Thoracic aorta (tissue), 2 donors: ENCODE measurements at places on chromosomes 5 and 9.

- no peaks in the 10 kb centered on the region for H3K27me3 ChIP-seq
- H3K27ac ChIP-seq: no peak overlapping the region
- no peak overlapping the region for H3K4me3 ChIP-seq
- DNase-seq: no peak
These were observed 1.7 kb downstream of the CAMK4 start for GRCh38 chr5:111225926-111226325.

GRCh38 chr9:123893831-123894460 is 36.0 kb downstream of the DENND1A start:
- no peak for DNase-seq
- H3K27me3 ChIP-seq: no peaks in the 10 kb centered on the region
- no peaks in the 10 kb centered on the region for H3K36me3 ChIP-seq
- H3K4me1 ChIP-seq: no peaks in the 10 kb centered on the region

- no peak overlapping the region for H3K4me3 ChIP-seq
- no peaks in the 10 kb centered on the region for H3K36me3 ChIP-seq
- DNase-seq: no peak
- H3K27me3 ChIP-seq: no peaks in the 10 kb centered on the region
- H3K4me1 ChIP-seq: peaks cover 48% of the 10 kb centered on the region
These were observed 10.5 kb downstream of the GLRX start for GRCh38 chr5:95812074-95812471.

DNA sequence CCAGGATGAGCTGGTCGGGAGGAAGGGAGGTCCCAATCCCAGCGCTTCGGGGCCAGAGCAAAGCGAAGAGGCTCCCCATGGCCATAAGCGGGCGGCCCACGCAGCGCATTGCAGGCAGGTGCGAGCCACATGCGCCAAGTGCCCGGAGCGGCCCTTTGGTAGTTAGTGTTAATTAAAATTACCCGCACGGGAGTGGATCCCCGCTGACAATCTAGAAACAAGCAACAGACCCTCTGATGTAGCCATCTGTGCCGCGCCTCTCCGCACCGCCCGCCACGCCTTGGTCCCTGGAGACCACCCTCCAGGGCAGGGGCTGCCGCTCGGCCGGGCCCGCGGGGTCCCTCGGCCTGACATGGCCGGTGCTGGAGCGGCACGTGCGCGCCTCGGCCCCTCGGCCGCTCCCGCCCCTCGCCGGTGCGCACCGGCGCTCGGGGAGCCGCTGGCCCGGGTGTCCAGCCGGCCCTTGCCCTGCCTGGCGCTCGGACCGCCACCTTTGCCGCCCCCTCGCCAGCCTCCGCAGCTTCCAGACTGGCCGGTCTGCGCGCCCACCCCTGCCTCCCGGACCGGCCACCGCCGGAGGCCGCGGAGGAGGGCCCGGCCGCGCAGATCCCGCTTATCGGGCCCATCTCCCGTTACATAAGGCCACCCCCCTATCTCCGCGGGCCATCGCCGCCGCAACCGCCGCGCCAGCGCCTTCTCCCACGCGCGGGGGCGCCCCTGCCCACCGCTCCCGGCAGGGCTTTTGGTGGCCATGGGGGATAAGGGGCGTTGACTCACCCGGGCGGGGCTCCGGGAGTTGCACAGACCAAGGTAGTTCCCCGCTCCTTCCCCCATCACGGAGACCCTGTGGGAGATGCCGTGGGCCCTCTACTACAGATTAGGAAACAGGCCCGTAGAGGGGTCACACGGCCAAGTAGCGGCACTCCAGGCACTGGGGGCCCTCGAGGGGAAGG is 1.9 kb upstream of the IL13 start:
- no peak for DNase-seq
- H3K36me3 ChIP-seq: no peaks in the 10 kb centered on the region

- no peaks in the 10 kb centered on the region for H3K27me3 ChIP-seq
- no peaks in the 10 kb centered on the region for H3K36me3 ChIP-seq
- no peak overlapping the region for H3K27ac ChIP-seq
- no peaks in the 10 kb centered on the region for H3K4me1 ChIP-seq
- no peak overlapping the region for H3K4me3 ChIP-seq
- no peak for DNase-seq
These were observed 3.9 kb downstream of the FCN2 start for GRCh38 chr9:134884492-134884891.

- peaks cover 18% of the 10 kb centered on the region for H3K36me3 ChIP-seq
- H3K4me3 ChIP-seq: no peak overlapping the region
- H3K27me3 ChIP-seq: no peaks in the 10 kb centered on the region
- DNase-seq: no peak
- H3K4me1 ChIP-seq: peaks cover 20% of the 10 kb centered on the region
These were observed 4.9 kb downstream of the TOMM5 start for GRCh38 chr9:37587521-37587920.

GRCh38 chr5:123561230-123561629 is 49.3 kb downstream of the CSNK1G3 start:
- no peak overlapping the region for H3K4me3 ChIP-seq
- DNase-seq: no peak
- H3K27me3 ChIP-seq: no peaks in the 10 kb centered on the region
- H3K27ac ChIP-seq: no peak overlapping the region
- no peaks in the 10 kb centered on the region for H3K4me1 ChIP-seq

DNA sequence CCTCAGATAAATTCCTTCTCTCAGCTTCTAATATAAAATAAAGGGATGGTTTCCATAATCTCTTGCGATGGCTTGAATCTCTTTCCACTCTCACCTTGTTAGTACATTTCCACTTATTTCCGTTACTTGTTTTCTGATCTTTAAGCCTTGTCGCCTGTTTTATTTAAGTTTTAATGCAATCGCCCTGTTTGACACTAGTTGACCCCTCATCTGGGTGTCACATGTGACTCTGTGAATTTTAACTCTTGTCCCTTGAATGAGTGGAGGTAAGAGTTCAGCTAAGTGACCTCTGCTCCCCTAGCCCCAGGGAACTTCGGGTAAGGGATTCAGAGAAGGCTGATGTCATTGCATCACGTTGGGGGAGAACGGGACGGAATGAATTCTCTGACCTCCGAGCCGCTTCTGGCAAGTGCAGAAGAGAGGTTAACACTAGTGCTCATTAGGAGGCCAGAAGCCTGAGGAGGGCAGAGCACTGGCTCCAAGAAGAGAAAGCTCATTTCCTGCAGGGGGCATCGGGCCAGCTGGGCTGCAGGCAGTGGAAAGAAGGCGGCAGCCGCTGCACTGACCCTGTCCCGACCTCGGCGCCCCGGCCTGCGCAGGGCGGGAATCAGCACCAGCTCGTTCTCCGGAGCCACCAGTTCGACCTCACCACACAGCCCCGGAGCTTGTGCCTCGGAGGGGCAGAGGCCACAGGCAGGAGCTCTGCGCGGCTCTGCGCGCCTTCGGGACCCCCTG is 569 bp downstream of the HINT2 start:
- peak overlapping the region; percentile 88 for H3K27ac ChIP-seq
- peaks cover 16% of the 10 kb centered on the region for H3K4me1 ChIP-seq
- H3K27me3 ChIP-seq: no peaks in the 10 kb centered on the region
- H3K36me3 ChIP-seq: peaks cover 2% of the 10 kb centered on the region
- peak overlapping the region; percentile 85 for H3K4me3 ChIP-seq

DNA sequence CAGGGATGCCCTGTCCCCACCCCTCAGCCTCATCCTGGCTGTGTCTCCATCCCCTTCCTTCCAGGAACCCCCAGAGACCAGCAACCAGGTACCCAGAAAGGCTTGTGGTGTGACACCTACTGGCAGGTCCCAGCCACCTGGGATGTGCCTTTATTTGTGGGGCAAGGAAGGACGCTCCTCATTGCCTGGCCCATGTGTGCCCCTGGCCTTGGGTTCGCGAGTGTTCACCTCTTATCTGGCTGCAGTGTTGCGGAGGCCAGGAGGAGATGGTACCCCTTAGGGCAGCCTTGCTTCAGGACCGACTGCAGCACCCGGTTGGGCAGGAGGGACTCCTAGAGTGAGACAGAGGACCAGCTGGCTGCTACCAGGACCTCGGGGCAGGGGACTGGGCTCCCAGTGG is 8.8 kb downstream of the C9orf50 start:
- H3K27me3 ChIP-seq: no peaks in the 10 kb centered on the region
- DNase-seq: no peak
- no peak overlapping the region for H3K4me3 ChIP-seq
- H3K4me1 ChIP-seq: peaks cover 23% of the 10 kb centered on the region
- no peak overlapping the region for H3K27ac ChIP-seq
- H3K36me3 ChIP-seq: no peaks in the 10 kb centered on the region

GRCh38 chr9:18350036-18350435 is 123.9 kb upstream of the ADAMTSL1 start:
- no peak for DNase-seq
- no peak overlapping the region for H3K4me3 ChIP-seq
- no peak overlapping the region for H3K27ac ChIP-seq
- peaks cover 10% of the 10 kb centered on the region for H3K4me1 ChIP-seq
- H3K27me3 ChIP-seq: no peaks in the 10 kb centered on the region

GRCh38 chr9:27276193-27277030 is 20.5 kb downstream of the EQTN start:
- DNase-seq: no peak
- no peak overlapping the region for H3K27ac ChIP-seq
- peak overlapping the region; percentile 44 for H3K4me3 ChIP-seq
- no peaks in the 10 kb centered on the region for H3K27me3 ChIP-seq

- no peaks in the 10 kb centered on the region for H3K36me3 ChIP-seq
- DNase-seq: no peak
- H3K4me1 ChIP-seq: peaks cover 60% of the 10 kb centered on the region
- H3K4me3 ChIP-seq: peak overlapping the region; percentile 88
- no peaks in the 10 kb centered on the region for H3K27me3 ChIP-seq
- H3K27ac ChIP-seq: peak overlapping the region; percentile 89
These were observed 9.4 kb upstream of the NFIB start for GRCh38 chr9:14323083-14323971.

- no peaks in the 10 kb centered on the region for H3K36me3 ChIP-seq
- peaks cover 46% of the 10 kb centered on the region for H3K4me1 ChIP-seq
- no peak overlapping the region for H3K4me3 ChIP-seq
- peak overlapping the region; percentile 70 for H3K27ac ChIP-seq
- no peak for DNase-seq
- no peaks in the 10 kb centered on the region for H3K27me3 ChIP-seq
These were observed 48.1 kb downstream of the FNBP1 start for GRCh38 chr9:129994882-129995281.

DNA sequence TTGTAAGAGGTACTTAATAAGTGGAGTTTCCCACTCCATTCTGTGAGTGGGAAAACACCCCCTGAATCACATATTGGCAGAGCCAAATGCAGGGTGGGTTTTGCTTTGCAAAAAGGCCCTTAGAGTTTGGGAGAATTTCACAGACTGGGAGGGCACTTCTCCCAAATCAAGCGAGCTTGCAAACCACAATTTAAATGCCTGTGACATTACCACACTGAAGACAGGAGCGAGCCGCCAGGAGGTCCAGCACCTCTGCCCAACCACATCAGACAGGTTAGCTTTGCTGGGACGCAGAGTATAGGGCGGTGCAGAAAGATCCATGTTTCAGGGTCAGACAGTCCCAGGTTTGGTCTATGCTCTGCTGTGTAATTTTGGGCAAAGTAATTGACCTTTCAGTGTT is 2.3 kb downstream of the ALAD start:
- DNase-seq: no peak
- H3K27me3 ChIP-seq: no peaks in the 10 kb centered on the region
- no peak overlapping the region for H3K27ac ChIP-seq
- no peaks in the 10 kb centered on the region for H3K36me3 ChIP-seq
- no peak overlapping the region for H3K4me3 ChIP-seq

GRCh38 chr5:143879646-143880045 is 67.7 kb downstream of the HMHB1 start:
- no peak overlapping the region for H3K4me3 ChIP-seq
- no peaks in the 10 kb centered on the region for H3K27me3 ChIP-seq
- DNase-seq: no peak
- no peaks in the 10 kb centered on the region for H3K36me3 ChIP-seq
- no peaks in the 10 kb centered on the region for H3K4me1 ChIP-seq
- no peak overlapping the region for H3K27ac ChIP-seq

- H3K27ac ChIP-seq: no peak overlapping the region
- H3K36me3 ChIP-seq: no peaks in the 10 kb centered on the region
- H3K27me3 ChIP-seq: no peaks in the 10 kb centered on the region
These were observed 22.9 kb downstream of the NUDT12 start for GRCh38 chr5:103539376-103540330.
